ENCODE measurements at places on chromosomes 13 and 19.

- DNase-seq = no peak
These were observed 5.6 kb downstream of the ATP8A2 start for GRCh38 chr13:25377244-25377962.

DNA sequence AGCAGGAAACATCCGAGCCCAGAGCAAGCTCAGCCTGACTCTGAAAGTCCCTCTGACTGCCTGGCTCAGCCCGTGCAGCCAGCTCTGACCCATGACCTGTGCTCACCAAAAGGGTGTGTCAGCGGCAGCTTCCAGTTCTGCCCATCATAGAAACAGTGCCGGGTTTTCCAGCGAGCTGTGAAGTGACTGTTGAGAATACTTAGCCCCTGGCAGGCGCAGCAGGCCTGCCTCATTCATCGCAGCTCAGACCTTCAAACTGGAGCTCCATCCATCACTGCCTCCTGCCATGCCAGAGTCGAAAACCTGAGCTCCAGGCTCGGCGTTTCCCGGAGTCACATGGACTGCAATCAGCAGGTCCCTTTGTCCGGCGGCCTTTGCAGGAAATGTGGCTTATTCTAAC lies 16.3 kb upstream of the GSX1 start:
- no peak for DNase-seq

DNA sequence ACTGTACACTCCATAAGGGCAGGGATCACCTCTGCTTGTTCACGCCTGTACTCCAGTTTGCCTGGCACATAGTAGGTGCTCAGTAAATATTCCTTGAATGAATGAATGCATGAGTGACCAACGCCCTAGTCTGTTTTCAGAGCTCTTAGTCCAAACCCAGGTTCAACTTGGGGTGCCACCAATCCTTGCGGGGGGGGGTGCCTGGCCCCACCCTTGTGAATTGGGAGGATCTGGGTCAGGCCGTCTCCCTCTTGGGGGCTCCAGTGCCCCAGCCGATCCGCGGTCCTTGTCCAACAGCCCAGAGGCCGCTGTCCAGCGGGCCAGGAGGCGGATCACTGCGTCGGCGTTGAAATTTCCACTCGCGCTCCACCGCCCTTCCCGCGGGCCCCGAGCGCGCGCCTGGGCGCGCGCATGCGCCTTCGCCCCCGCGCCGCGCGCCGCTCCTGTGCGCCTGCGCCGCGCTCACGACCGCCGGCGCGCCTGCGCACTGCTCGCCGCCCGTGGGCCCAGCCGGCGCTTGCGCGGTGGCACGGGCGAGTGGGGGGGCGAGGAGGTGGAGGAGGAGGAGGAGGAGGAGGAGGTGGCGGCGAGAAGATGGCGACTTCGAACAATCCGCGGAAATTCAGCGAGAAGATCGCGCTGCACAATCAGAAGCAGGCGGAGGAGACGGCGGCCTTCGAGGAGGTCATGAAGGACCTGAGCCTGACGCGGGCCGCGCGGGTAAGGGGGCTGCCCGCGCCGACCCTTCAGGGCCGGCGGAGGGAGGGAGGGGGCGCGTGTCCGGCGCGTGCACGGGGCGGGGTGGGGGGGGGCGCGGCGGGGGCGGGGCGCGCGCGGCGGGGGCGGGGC lies at the start of gene CRTC1:
Gene CRTC1, plus strand, starts transcription at position 572 of the 849 bp plus-strand sequence. Its CDS starts 23 bp downstream, at position 595.
- peak; percentile 99 for DNase-seq

DNA sequence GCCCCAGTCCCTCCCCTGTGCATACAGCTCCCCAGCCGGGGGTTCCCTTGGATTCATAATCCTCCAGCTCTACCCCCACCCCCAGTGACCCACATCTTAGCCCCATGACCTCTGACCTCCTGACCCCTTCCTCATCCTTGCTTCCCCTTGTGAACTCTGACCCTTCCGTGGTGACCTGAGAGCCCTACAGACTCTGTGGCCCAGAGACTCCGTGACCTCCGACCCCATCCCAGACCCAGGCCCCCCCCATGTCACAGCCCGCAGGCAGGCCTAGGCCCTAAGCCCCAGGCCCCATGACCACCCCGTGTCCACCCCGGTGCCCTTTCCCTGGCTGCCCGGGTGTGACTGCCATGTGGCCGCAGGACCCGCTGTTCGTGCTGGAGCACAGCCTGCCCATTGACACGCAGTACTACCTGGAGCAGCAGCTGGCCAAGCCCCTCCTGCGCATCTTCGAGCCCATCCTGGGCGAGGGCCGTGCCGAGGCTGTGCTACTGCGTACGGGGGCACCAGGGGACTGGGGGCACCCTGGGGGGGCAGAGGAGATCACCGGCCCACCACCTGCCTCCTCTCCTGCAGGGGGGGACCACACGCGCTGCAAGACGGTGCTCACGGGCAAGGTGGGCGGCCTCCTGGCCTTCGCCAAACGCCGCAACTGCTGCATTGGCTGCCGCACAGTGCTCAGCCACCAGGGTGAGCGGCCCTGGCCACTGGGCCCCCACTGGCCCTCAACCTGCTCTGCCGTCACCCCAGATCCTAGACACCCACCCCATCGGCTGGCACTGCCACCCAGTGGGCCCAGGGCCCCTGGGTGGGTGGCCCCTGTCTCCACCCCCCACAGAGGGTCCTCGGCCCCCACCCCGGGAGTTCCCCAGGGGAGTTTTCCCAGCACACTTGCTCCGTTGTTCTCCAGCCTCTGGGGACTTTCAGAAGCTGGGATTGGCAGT lies 2.4 kb upstream of the SPIB start:
- DNase-seq = no peak

DNA sequence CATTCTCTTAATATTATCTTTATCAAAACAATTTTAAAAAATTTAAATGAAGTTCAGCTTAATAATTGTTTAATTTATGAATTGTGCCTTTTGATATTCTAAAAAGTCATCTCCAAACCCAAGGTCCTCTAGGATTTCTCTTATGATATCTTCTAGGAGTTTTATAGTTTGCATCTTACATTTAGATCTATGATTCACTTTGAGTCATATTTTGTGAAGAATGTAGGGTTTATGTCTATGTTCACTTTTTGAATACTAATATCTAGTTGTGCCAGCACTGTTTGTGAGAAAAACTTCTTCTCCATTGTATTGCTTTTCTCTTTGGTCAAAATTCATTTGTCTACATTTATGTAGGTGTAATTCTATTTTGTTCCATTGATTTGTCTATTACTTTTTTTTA lies 1068.4 kb upstream of the SPRY2 start:
- no peak for DNase-seq
